ENCODE measurements at places on chromosomes 1 and 21. TPM values are rescaled to one million over a fixed set of nuclear protein-coding genes. Genes with fewer than 3 reads are reported as not detected.
A peak's percentile ranks its signal among the peaks of the same experiment; 100 is the strongest.

The RGS4 gene
- 2.5 TPM for polyA plus RNA-seq

The NT5C1A gene
- polyA plus RNA-seq: 0.21 TPM

GRCh38 chr1:110136911-110137310 is 13.4 kb upstream of the SLC6A17 start:
- peaks cover 15% of the 10 kb centered on the region for H3K27me3 ChIP-seq
- H3K4me3 ChIP-seq: no peak overlapping the region
- DNase-seq: no peak

DNA sequence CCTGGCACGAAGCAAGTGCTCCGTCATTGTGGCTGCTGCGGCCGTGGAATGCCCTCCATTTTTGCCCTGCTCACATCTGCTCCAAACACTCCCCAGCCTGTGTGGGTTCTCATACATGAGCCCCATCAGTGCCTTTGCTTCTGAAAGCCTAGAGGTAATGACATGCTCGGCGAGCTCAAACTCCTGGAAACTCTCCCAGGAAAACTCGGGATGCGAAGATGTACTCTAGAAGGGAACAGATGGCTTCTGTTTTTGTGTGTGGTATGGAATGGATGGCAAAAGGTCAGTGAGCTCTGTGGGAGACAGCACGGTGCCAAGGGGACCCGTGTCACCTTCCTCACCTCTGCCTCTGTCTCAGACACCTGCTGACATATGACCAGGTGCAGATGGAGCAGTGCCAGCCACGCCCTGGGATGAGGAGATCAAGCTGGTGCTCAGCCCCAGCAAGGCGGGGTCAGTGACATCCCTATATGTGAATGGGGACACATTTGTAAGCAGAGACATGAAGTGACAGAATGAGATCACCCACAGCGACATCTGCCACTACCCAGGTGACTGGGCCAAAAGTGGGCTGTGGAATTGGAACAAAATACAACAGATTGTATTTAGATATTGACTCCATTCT is 84.1 kb upstream of the COX20 start:
- H3K36me3 ChIP-seq: no peaks in the 10 kb centered on the region
- no peak overlapping the region for H3K27ac ChIP-seq
- no peaks in the 10 kb centered on the region for H3K27me3 ChIP-seq

GRCh38 chr1:10794724-10795275 is 1.6 kb downstream of the CASZ1 start:
- H3K4me1 ChIP-seq: peaks cover 4% of the 10 kb centered on the region
- no peak for DNase-seq
- H3K36me3 ChIP-seq: no peaks in the 10 kb centered on the region
- H3K27ac ChIP-seq: peak overlapping the region; percentile 55

GRCh38 chr1:109499661-109500536 is 6.0 kb downstream of the CYB561D1 start:
- H3K4me3 ChIP-seq: no peak overlapping the region
- peaks cover 3% of the 10 kb centered on the region for H3K4me1 ChIP-seq
- no peak for DNase-seq

GRCh38 chr1:157782931-157783330 is 6.0 kb upstream of the FCRL2 start:
- no peak overlapping the region for H3K4me3 ChIP-seq
- no peaks in the 10 kb centered on the region for H3K36me3 ChIP-seq
- DNase-seq: no peak
- no peak overlapping the region for H3K27ac ChIP-seq
- no peaks in the 10 kb centered on the region for H3K27me3 ChIP-seq
- no peaks in the 10 kb centered on the region for H3K4me1 ChIP-seq

DNA sequence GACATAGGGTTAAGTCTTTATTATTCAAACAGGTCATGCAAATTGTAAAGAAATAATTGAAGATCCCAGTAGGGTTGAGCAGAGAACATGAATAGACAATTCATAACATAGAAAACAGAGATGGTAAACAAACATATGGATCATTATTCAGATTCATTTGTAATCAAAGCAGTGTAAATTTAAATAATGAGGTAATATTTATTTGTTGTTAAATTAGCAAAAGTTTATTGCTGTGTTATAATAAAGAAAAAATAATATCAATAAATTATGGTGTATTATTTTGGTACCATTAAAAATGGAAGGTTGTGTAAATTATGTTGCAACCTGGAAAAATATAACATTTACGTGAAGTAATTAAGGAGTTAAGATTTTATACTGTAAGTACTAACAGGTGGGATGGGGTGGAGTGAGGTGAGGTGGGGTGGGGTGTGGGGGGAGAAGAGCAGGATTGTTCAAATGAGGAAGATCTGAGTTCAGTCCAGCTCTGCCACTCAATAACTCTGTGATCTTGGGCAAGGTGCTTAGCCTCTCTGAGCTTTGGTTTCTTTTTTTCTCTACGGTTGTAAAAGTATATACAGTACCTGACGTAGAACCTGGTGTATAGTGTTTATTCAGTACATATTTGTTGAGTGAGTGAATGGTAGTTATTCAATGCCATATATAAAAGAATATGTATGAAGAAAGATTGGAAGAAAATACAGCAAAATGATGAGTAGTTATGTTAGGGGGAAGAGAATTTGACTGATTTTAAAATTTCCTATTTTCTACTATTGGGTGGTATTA is 140.3 kb upstream of the KIF26B start:
- no peak for DNase-seq
- H3K27ac ChIP-seq: no peak overlapping the region
- H3K36me3 ChIP-seq: no peaks in the 10 kb centered on the region
- no peaks in the 10 kb centered on the region for H3K27me3 ChIP-seq

GRCh38 chr21:17231124-17231523 is 281.7 kb upstream of the CXADR start:
- no peaks in the 10 kb centered on the region for H3K4me1 ChIP-seq
- DNase-seq: no peak
- no peaks in the 10 kb centered on the region for H3K27me3 ChIP-seq
- H3K27ac ChIP-seq: no peak overlapping the region
- no peaks in the 10 kb centered on the region for H3K36me3 ChIP-seq

DNA sequence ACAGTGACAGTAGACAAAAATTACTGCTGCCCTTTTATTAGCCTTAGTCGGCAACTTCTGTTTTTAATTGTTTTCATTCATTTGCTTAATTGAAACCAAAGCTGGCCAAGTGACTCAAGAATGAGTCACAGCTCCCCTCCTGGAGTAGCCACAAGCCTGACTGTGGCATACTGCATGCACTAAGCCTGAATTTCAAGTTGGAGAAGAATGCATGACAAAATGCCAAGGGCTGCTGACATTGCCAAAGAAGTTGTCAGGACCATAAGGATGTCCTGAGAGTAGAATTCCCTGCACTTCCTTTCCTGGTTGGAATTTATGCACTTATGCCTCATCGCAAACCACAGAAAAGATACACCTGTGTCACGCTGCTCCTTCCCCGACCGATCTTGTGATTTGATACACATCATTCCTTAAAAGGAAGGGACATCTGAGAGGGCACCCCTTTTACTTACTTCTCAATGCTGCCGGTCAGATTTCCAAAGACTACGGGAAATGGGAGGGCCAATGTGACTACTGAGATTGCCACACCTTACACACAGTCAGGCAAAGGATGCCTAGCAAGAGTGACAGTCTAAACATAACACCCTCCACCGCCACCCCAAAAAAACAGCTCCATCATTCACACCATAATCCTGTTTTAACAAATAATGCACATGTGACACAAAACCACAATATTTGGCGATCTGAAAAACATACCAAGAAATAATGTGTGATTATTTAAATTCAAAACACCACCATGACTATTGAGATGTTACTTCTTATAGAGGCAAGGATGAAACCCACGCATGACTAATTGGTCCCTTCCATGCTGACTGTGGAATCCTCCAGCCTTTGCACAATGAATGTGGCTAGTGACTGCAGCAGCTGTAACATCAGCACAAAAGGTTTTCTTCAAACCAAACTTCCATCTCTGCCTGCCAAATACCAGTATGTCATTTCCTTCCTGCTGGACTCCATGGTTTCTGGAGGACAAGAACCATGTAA is 28.2 kb downstream of the VAV3 start:
- H3K4me3 ChIP-seq: peak overlapping the region; percentile 4
- no peaks in the 10 kb centered on the region for H3K36me3 ChIP-seq
- peaks cover 75% of the 10 kb centered on the region for H3K4me1 ChIP-seq
- no peak for DNase-seq

- H3K4me1 ChIP-seq: peaks cover 22% of the 10 kb centered on the region
- H3K36me3 ChIP-seq: no peaks in the 10 kb centered on the region
- H3K4me3 ChIP-seq: peak within 1 kb of the TSS; percentile 68
- peak; percentile 89 for DNase-seq
These were observed at the start of gene C2CD2 for GRCh38 chr21:41953831-41954653. C2CD2 (minus strand) TSS chr21:41954018; CDS start chr21:41953648, 370 bp downstream.

- no peak overlapping the region for H3K27ac ChIP-seq
- H3K27me3 ChIP-seq: no peaks in the 10 kb centered on the region
- H3K4me3 ChIP-seq: no peak overlapping the region
- no peak for DNase-seq
- H3K36me3 ChIP-seq: no peaks in the 10 kb centered on the region
These were observed 20.7 kb upstream of the HRNR start for GRCh38 chr1:152244576-152245273.

DNA sequence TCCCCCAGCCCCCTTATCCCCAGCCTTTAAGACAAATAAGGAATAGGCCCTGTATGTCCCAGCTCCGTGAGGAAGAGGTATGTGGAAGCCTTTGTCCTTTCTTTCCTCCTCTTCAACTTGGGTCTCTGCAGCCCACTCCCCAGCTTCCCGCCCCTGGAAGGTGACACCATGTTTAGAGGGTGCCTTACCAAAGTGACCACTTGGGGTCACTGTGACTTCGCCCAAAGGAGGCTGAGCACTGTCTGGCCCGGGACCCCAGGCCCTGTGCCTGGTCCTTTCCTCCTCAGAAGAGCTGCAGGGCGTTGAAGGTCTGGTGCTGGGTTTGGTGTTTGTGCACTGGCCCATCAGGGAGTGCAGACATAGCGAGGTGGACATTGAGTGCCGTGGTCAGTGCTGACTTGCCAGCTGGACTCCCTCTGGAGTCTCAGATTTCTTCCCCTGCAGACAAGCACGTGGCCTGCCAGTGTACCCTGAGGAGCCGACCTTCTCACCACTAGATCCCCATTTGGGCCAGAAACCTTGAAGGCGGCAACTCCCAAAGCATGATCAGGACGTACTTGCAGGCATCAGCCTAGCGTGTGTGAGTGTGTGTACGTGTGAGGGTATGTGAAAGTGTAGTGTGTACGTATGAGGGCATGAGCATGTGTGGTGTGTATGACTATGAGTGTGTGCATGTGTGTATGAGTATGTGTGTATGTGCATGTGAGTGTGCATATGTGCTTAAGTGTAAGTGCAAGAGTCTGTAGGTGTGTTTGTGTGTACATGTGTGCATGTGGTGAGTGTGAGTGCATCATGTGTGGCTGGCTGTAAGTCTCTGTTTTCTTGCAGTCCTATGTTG is 181.4 kb upstream of the KIAA0040 start:
- no peaks in the 10 kb centered on the region for H3K36me3 ChIP-seq
- no peaks in the 10 kb centered on the region for H3K27me3 ChIP-seq
- peak; percentile 49 for DNase-seq
- no peaks in the 10 kb centered on the region for H3K4me1 ChIP-seq
- no peak overlapping the region for H3K4me3 ChIP-seq

DNA sequence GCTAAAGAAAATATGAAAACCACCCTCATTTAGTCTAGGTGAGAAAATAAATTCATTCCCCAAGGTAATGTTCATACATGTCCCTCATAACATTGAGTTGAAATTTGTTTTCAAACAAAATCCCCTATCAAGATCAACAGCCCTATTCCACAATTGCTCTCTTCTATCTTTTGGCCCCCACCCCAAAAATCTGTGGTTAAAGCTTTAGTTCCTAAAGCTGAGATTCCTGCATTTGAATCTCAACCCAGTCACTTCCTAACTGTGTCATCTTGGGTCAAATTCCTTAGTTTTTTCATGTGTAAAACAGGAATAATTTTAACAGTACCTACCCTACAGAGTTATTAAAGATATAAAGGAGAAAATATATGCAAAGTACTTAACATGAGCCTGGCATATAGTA is 22.0 kb downstream of the KIAA0319L start:
- H3K27ac ChIP-seq: no peak overlapping the region
- no peaks in the 10 kb centered on the region for H3K36me3 ChIP-seq
- peaks cover 35% of the 10 kb centered on the region for H3K4me1 ChIP-seq
- no peak overlapping the region for H3K4me3 ChIP-seq
- no peaks in the 10 kb centered on the region for H3K27me3 ChIP-seq
- DNase-seq: no peak

- no peaks in the 10 kb centered on the region for H3K36me3 ChIP-seq
- DNase-seq: no peak
- no peaks in the 10 kb centered on the region for H3K4me1 ChIP-seq
- no peak overlapping the region for H3K27ac ChIP-seq
- H3K4me3 ChIP-seq: no peak overlapping the region
- H3K27me3 ChIP-seq: peaks cover 64% of the 10 kb centered on the region
These were observed 69.0 kb downstream of the IGSF21 start for GRCh38 chr1:18176619-18177018.

GRCh38 chr1:227357927-227358302 is 39.6 kb upstream of the CDC42BPA start:
- H3K36me3 ChIP-seq: no peaks in the 10 kb centered on the region
- H3K27me3 ChIP-seq: no peaks in the 10 kb centered on the region
- H3K4me1 ChIP-seq: no peaks in the 10 kb centered on the region
- no peak overlapping the region for H3K27ac ChIP-seq
- DNase-seq: no peak

GRCh38 chr1:30844631-30845030 is 63.9 kb downstream of the SDC3 start:
- no peak overlapping the region for H3K27ac ChIP-seq
- peaks cover 5% of the 10 kb centered on the region for H3K4me1 ChIP-seq
- no peaks in the 10 kb centered on the region for H3K36me3 ChIP-seq
- DNase-seq: no peak
- no peaks in the 10 kb centered on the region for H3K27me3 ChIP-seq

- H3K27me3 ChIP-seq: no peaks in the 10 kb centered on the region
- H3K27ac ChIP-seq: peak within 1 kb of the TSS; percentile 79
- H3K36me3 ChIP-seq: no peaks in the 10 kb centered on the region
- DNase-seq: peak; percentile 51
These were observed at the start of gene SELENON for GRCh38 chr1:25799935-25800702. SELENON (plus strand) TSS chr1:25800193; CDS start chr1:25800231, 38 bp downstream.

- H3K27ac ChIP-seq: no peak overlapping the region
- peaks cover 22% of the 10 kb centered on the region for H3K27me3 ChIP-seq
- H3K4me1 ChIP-seq: peaks cover 13% of the 10 kb centered on the region
- DNase-seq: no peak
- no peaks in the 10 kb centered on the region for H3K36me3 ChIP-seq
These were observed 11.8 kb downstream of the PDZK1IP1 start for GRCh38 chr1:47178020-47178419.

- no peak overlapping the region for H3K4me3 ChIP-seq
- no peaks in the 10 kb centered on the region for H3K4me1 ChIP-seq
- H3K27me3 ChIP-seq: no peaks in the 10 kb centered on the region
- DNase-seq: no peak
- H3K27ac ChIP-seq: no peak overlapping the region
These were observed 11.7 kb upstream of the RGS2 start for GRCh38 chr1:192797143-192797542.

GRCh38 chr1:168766568-168766967 is 37.6 kb upstream of the DPT start:
- no peak overlapping the region for H3K4me3 ChIP-seq
- no peak overlapping the region for H3K27ac ChIP-seq
- no peaks in the 10 kb centered on the region for H3K36me3 ChIP-seq
- H3K27me3 ChIP-seq: no peaks in the 10 kb centered on the region
- no peaks in the 10 kb centered on the region for H3K4me1 ChIP-seq
- no peak for DNase-seq

Data from left lung (tissue), 14 donors.